Calu3 (cell line): ENCODE measurements at places on chromosomes 4 and X. TPM values are rescaled to one million over a fixed set of nuclear protein-coding genes. Genes with fewer than 3 reads are reported as not detected.
A peak's percentile ranks its signal among the peaks of the same experiment; 100 is the strongest.

Gene SORCS2
- not detected in 2 replicates for total RNA-seq

Gene CT47B1
- not detected in 2 replicates for total RNA-seq

Gene UGT8
- total RNA-seq = 20.2 and 23.1 TPM in 2 replicates

Gene ASMT
- total RNA-seq = not detected in 2 replicates

DNA sequence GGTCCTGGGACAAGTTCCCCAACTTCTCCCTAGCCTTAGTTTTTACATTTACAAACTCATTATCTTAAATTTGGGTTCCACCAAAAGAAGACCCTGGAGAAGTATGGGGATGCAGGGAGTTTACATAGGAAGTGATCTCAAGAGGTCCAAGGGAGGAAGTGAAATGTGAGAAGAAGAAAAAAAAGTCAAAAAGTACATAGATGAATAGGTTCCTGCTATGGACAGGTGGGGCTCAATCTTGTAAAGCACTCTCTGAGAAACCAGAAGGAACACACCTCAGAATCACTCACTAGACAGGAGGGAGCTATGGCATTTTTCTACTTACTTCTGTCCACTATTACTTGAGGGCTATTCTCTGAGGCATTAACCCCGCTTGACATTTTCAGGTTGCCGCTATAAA, 56.6 kb downstream of the ARHGAP6 start:
- DNase-seq = no peak

- DNase-seq = no peak
These were observed 266.6 kb upstream of the TAPT1 start for GRCh38 chr4:16492872-16493271.

DNA sequence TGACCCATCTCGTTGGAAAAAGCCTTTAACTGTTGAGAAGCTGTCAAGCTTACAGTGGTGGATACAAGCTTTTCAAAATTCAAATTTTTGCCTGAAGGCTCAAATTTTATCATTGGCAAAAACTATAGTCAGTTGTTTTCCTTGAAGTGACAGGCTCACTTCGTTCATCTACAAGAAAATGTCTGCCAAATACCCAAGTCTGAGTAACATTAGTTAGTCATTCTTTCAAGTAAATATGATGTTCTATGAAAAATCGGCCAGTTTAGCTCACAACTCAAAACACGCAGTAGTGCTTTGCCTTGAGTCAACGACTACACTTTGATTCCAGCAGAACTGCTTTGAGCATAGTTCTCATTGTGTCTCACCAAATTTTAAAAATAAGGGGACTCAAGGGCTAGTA, 170.3 kb upstream of the MAMLD1 start:
- no peak for DNase-seq

DNA sequence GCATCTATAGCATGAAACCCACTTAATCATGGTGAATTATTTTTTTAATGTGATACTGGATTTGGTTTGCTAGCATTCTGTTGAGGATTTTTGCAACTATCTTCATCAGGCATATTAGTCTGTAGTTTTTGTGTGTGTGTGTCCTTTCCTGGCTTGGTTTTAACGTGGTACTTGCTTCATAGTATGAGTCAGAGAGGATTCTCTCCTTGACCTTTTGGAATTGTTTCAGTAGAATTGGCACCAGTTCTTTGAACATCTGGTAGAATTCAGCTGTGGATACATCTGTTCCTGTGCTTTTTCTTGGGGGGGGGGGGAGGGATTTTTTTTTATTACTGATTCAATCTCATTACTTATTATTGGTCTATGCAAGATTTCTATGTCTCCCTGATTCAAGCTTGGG, 232.0 kb upstream of the KLF8 start:
- no peak for DNase-seq

DNA sequence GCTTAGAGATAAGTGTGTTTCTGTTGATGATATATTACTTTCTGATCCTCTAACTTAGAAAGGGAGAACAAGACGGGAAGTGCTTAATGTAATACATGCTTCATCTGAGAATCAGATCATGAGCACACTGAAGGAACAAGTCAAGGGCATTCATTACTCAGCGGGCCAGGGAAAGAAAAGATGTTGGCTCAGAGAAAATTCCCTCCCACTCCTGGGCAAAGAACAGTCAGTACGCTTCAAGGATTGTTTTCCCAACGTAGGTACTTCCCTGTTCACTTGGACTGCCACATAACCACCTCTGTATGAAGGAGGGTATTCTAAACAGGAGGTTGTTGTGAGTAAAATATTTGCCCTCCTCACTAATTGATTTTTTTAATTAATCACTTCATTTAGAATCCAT, 374.5 kb upstream of the FMR1 start:
- no peak for DNase-seq

DNA sequence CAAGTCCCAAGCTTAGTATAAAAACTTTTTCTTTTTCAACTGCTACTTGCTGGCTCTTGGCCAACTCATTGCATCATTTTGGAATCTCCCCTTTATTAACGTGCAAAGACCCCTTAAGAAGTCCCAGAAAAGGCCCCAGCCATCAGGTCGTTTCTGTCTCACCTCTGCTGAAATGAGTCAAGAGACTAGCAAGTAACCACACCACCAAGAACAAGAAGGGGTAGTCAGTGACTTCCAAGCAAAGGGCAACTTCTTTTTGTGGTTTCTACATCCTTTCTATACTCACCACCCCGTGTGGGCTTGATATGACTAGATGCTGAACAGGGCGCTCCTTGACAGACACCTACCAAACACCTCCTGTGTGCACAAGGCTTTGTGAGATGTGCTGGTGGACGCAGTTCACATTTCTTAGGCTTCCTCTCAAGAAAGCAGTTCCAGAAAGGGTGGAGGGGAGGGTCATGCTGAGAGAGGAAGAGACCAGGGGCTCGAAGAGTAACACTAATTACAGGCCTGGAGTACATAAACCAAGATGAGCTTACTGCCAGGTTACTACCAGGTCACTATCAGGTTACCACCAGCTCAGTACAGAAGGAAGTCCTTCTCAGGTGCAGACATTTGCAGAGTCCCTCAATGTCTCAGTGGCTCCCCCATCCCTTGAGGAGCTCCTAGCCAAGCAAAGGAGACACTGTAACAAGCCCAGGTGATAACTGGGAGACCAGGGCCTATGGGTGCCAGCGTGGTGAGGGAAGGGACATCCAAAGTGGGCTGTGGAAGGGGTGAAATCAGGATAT, 19.3 kb downstream of the JAKMIP1 start:
- DNase-seq = no peak

GRCh38 chrX:13691841-13692371, 3.0 kb downstream of the RAB9A start:
- DNase-seq = peak; percentile 37

DNA sequence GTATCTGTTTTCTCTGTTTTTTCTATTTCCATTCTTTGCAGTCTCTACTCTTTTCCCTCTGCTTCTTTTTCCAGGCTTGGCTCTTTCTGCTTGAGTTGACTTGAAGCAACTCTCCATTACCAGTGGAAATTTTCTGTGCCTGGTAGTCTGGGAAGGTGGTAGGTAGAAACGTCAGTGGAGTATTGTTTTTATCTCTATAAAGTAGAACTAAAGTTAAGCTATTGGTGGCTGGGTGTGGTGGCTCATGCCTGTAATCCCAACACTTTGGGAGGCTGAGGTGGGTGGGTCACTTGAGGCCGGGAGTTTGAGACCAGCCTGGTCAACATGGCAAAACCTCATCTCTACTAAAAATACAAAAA, 438.1 kb upstream of the AR start:
- DNase-seq = no peak
